ENCODE measurements at places on chromosomes 6 and 20.
A peak's percentile ranks its signal among the peaks of the same experiment; 100 is the strongest.

GRCh38 chr20:19830211-19830785 is 72.2 kb downstream of the RIN2 start:
- no peak for DNase-seq

- DNase-seq = no peak
Observed at GRCh38 chr6:46296586-46296985, 125.8 kb upstream of the ENPP5 start.

DNA sequence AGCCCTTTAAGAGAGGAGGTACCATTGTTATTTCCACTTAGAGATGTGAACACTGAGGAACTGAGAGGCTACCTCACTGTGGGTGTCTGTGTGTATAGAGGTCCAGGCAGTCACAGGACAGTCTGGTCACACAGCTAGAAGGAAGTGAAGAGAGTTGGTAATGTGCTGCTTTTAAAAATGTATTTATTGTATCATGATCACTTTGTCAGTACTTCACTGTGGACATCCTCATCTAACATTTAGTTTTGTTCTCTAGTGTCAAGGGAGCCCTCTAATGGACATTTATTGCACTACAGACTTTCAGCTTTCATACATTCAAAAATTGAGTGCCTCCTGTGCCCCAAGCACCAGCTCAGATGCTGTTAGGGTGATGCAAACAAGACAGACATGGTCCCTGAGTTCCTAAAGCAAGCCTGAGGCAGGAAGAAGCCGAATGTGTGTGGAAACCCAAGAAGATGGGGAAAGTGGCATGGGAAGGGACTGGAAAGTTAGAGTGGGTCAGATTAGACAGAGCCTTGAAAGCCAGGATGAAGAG is 123.0 kb downstream of the SLC16A10 start:
- DNase-seq = peak; percentile 33

DNA sequence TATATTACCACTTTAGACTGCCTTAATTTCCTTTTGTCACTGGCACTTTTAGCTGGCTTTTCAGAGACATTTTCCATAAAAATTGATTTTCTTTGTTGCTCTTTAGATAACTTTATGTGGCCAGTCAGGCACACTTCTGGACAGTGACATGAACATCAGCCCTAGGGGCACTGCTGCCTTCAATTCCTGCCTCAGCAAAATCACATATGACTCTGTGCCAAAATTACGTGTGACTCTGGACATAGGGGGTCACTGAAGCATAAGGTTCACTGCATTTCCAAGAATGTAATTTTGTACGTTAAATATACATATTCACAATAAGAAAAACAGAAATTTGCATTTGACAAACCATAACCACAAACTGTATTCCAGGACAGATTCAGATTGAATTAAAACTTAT is 66.5 kb downstream of the ESF1 start:
- DNase-seq = no peak

- DNase-seq = no peak
Observed at GRCh38 chr6:68279793-68280557, 355.1 kb upstream of the ADGRB3 start.

GRCh38 chr20:2626853-2627541 is 25.4 kb upstream of the NOP56 start:
- no peak for DNase-seq
